ENCODE measurements at places on chromosomes 5 and 9. TPM values are rescaled to one million over a fixed set of nuclear protein-coding genes. Genes with fewer than 3 reads are reported as not detected.
A peak's percentile ranks its signal among the peaks of the same experiment; 100 is the strongest.

- H3K4me3 ChIP-seq: no peak overlapping the region
- no peaks in the 10 kb centered on the region for H3K36me3 ChIP-seq
- H3K4me1 ChIP-seq: no peaks in the 10 kb centered on the region
- no peak overlapping the region for H3K27ac ChIP-seq
Observed at GRCh38 chr9:129542741-129543140, 78.2 kb downstream of the C9orf50 start.

- no peaks in the 10 kb centered on the region for H3K27me3 ChIP-seq
- no peak overlapping the region for H3K4me3 ChIP-seq
- H3K27ac ChIP-seq: no peak overlapping the region
- no peaks in the 10 kb centered on the region for H3K36me3 ChIP-seq
- DNase-seq: no peak
Observed at GRCh38 chr5:38285226-38285625, 26.9 kb downstream of the EGFLAM start.

- DNase-seq: no peak
- H3K27me3 ChIP-seq: peaks cover 9% of the 10 kb centered on the region
- H3K4me1 ChIP-seq: no peaks in the 10 kb centered on the region
- H3K27ac ChIP-seq: no peak overlapping the region
- H3K36me3 ChIP-seq: no peaks in the 10 kb centered on the region
Observed at GRCh38 chr5:171773106-171773505, 12.5 kb upstream of the SMIM23 start.

DNA sequence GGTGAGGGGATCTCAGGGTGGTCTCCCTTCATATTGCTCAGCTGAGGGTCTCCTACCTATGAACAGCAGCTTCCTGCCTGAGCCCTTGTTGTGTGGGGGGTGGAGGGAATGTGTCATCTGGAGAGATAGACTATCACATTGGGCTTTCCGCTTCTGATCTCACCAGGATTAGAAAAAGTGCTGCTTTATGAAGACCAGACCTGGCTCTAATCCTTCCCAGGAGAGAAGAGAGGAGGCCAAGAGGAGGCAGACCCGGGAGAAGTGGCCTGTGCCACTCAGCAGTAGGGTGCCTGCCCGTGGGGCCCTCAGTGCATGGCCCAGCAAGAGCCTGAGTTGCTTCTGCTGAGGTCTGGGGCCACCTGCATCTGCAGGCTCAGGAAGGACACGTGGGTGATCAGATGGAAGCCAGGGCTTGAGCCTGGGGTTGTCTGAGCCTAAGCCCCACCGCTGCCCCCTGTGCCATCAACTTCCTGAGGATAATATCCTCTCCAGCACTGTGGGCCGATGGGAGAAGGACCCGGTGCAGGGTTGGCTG is 22.1 kb upstream of the COL5A1 start:
- H3K4me1 ChIP-seq: no peaks in the 10 kb centered on the region
- DNase-seq: peak; percentile 5
- H3K27ac ChIP-seq: no peak overlapping the region
- H3K27me3 ChIP-seq: peaks cover 16% of the 10 kb centered on the region

GRCh38 chr5:172840432-172841154 is 6.5 kb downstream of the ERGIC1 start:
- no peaks in the 10 kb centered on the region for H3K27me3 ChIP-seq
- H3K36me3 ChIP-seq: peaks cover 40% of the 10 kb centered on the region
- DNase-seq: no peak
- H3K4me3 ChIP-seq: no peak overlapping the region
- peak overlapping the region; percentile 56 for H3K27ac ChIP-seq

DNA sequence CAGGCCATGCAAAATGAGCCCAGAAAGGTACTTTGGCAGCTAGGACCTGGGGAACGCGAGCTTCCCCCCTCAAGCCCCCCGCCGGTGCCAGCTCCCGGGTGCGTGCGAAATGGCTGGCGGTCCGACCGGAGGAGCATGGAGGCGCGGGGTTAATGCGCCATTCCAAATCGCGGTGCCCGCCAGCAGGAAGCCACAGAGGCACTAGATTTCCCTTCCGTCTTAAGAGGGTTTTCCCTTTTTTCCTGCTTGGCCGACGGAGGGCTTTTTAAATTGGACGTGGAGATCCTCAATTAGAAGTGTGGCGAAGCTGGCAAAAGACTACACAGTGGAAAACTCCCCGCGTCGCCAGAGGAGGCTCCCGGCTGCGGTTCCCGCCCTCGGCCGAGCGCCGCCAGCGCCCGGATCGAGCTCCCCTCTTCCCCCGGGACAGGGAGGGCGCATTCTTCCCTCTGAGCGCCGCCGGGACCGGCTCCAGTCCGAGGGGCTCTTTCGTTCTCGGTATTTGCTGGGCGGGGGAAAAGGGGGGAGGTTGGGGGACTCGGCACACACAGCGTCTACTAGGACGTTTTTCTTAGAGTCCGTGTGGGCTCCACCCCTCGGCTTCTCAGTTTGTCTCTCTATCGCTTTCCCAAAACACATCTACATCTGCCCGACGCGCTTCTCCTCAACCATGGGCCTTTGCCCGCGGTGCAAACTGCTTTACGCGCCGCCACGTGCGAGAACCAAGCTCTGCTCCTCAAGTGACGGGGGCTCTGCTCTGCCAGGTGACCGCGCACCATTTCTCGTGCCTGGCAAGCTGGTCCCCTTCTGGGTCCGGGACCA is 3.0 kb downstream of the GDNF start:
- peaks cover 68% of the 10 kb centered on the region for H3K27me3 ChIP-seq
- no peaks in the 10 kb centered on the region for H3K36me3 ChIP-seq
- H3K4me1 ChIP-seq: peaks cover 30% of the 10 kb centered on the region

DNA sequence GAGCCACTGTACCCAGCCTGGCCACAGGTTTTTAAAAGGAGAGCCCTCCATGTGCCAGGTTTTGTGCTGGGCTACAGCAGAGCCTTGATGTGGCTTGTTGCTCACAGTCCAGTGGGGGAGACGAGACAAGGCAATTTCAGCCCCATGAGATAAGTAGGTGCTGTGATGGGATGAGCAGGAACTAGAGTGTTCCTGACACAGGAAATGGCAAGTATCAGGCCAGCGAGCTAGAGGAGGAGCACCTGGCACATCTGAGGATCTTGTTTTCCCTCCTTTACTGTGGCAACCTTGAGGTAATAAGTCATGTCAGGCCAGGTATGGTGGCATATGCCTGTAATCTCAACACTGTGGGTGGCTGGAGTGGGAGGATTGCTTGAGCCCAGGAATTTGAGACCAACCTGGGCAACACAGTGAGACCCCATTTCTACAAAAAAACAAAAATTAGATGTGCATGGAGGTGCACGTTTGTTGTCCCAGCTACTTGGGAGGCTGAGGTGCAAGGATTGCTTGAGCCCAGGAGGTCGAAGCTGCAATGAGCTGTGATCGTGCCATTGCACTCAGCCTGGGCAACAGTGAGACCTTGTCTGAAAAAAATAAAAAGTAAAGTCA is 3.8 kb upstream of the ZDHHC12 start:
- H3K36me3 ChIP-seq: peaks cover 14% of the 10 kb centered on the region
- H3K27ac ChIP-seq: no peak overlapping the region
- no peaks in the 10 kb centered on the region for H3K27me3 ChIP-seq
- H3K4me1 ChIP-seq: peaks cover 22% of the 10 kb centered on the region

DNA sequence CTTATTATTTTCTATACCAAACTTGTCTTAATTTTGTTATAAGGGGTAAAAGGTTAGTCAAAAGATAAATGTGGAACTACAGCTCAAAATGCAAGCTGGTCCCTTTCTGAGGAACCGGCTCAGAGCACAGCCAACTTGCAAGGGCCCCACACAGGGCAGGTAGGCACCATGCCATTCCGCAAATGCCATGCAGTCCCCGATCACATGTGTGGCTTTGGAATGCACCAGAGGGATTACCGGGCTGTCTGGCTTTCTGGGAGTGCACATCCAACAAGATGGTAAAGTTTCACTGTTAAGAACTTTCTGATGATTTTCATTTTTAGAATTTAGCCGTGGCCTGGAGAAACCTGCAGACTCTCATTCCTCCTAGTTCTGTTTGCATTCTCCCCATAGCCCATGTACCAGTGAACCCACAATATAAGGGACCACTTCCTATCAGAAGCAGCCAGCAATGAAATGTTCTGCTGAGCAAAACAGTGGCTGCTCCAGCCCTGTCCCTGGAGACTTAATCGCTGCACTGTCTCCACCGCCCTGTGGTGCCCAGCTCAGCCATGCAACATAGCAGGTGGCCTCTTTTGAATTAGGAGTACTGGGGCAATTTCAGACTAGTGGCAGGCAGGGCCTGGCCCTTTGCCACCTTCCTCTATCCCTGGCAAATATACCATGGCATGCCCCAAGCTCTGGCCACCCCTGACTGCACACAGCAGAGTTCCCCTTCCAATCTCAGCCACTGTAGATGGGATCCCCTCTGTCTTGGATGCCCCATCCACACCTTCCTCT is 11.4 kb downstream of the SHB start:
- no peaks in the 10 kb centered on the region for H3K36me3 ChIP-seq
- no peak for DNase-seq
- H3K4me1 ChIP-seq: peaks cover 13% of the 10 kb centered on the region
- H3K4me3 ChIP-seq: no peak overlapping the region
- peaks cover 30% of the 10 kb centered on the region for H3K27me3 ChIP-seq

DNA sequence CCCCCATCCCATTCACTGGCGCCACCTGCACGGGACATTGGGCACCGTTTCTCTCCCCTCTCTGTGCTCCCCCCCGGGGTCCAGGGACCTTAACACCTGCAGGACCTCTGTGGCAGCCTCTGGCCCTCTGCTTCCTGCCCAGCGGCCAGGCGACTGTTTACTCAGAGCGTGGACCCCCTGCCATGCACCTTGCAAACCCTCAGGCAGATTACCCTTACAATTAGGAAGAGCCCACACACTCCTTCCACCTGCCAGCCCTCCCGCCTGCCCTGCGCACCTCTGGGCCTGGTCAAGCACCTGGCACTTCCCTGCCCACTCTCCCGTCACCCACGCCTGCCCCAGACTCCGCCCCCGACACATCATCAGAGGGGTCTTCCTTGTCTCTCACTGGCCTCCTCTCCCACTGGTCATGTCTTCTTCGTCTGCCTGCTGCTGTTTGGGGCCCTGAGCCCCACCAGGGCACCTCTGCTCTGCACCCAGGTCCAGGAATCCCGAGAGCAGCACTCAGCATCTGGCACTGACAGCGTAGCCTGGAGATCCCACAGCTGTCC is 281.3 kb upstream of the IRX4 start:
- H3K4me3 ChIP-seq: no peak overlapping the region
- no peaks in the 10 kb centered on the region for H3K36me3 ChIP-seq
- H3K27me3 ChIP-seq: no peaks in the 10 kb centered on the region
- DNase-seq: no peak

- no peaks in the 10 kb centered on the region for H3K4me1 ChIP-seq
- no peak overlapping the region for H3K27ac ChIP-seq
- no peak overlapping the region for H3K4me3 ChIP-seq
- no peaks in the 10 kb centered on the region for H3K36me3 ChIP-seq
- DNase-seq: no peak
- H3K27me3 ChIP-seq: no peaks in the 10 kb centered on the region
Observed at GRCh38 chr5:57817001-57817453, 334.4 kb upstream of the ACTBL2 start.

GRCh38 chr9:93244510-93245436 is 60.8 kb downstream of the WNK2 start:
- H3K27ac ChIP-seq: no peak overlapping the region
- DNase-seq: no peak
- H3K36me3 ChIP-seq: no peaks in the 10 kb centered on the region
- H3K27me3 ChIP-seq: no peaks in the 10 kb centered on the region

GRCh38 chr5:150637245-150638052 is 3.0 kb upstream of the SYNPO start:
- DNase-seq: no peak
- H3K27me3 ChIP-seq: no peaks in the 10 kb centered on the region
- H3K36me3 ChIP-seq: peaks cover 4% of the 10 kb centered on the region
- H3K4me1 ChIP-seq: no peaks in the 10 kb centered on the region

GRCh38 chr9:76741524-76741923 is 22.7 kb upstream of the PCA3 start:
- H3K4me3 ChIP-seq: no peak overlapping the region
- no peak overlapping the region for H3K27ac ChIP-seq
- no peak for DNase-seq
- H3K4me1 ChIP-seq: no peaks in the 10 kb centered on the region

DNA sequence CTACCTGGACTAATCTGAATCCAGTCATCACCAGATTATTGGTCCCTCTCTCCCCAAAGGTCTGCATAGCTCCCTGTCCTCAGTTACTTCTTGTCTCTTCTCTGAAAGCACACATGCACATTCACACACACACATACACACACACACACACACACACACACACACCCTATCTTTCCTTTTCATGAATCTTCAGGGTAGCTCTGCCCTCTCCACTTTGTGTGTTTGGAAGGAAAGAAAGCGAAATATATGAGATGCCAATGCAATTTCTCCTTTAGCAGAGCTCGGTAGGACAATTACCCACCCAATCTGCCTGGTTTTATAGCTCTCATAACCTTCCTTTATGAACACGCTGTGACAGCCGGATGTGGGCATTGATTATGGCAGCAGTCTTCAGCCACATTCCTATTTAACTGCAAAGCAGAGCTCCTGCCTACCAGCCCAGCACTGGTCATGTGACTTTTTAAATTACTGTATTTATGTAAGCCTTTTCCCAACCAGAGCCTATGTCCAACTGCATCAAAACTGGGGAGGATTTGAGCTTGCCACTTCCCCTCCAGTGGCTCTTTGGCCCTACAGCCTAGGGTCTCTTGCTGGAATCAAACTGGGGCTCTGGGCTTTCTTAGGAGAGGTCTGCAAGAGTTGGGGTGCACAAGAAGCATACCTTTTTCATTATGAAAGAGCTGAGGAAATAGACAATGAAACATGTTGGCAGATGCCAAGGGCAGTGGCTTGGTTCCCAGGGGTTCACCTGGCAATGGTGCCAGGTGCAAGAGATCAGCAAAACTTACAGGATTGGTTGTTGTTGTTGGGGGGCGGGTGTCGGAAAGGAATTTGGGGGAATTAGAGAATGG is 20.8 kb upstream of the MATR3 start:
- H3K27ac ChIP-seq: peak overlapping the region; percentile 91
- H3K27me3 ChIP-seq: no peaks in the 10 kb centered on the region
- H3K36me3 ChIP-seq: peaks cover 24% of the 10 kb centered on the region
- peak overlapping the region; percentile 90 for H3K4me3 ChIP-seq
- no peak for DNase-seq

- H3K4me3 ChIP-seq: no peak overlapping the region
- H3K36me3 ChIP-seq: no peaks in the 10 kb centered on the region
- H3K4me1 ChIP-seq: no peaks in the 10 kb centered on the region
Observed at GRCh38 chr9:108049026-108049607, 559.5 kb upstream of the KLF4 start.

GRCh38 chr5:45672271-45672670 is 23.9 kb downstream of the HCN1 start:
- H3K27me3 ChIP-seq: no peaks in the 10 kb centered on the region
- H3K27ac ChIP-seq: no peak overlapping the region
- DNase-seq: no peak

GRCh38 chr5:16726538-16726946 is 109.7 kb upstream of the RETREG1 start:
- H3K27ac ChIP-seq: no peak overlapping the region
- peaks cover 5% of the 10 kb centered on the region for H3K4me1 ChIP-seq
- H3K27me3 ChIP-seq: peaks cover 4% of the 10 kb centered on the region
- H3K36me3 ChIP-seq: no peaks in the 10 kb centered on the region
- DNase-seq: no peak
- no peak overlapping the region for H3K4me3 ChIP-seq

GRCh38 chr9:88551546-88552137 is 16.7 kb downstream of the NXNL2 start:
- DNase-seq: no peak
- H3K27me3 ChIP-seq: peaks cover 8% of the 10 kb centered on the region
- no peaks in the 10 kb centered on the region for H3K4me1 ChIP-seq
- no peaks in the 10 kb centered on the region for H3K36me3 ChIP-seq
- H3K27ac ChIP-seq: no peak overlapping the region

Gene SLC36A3
- total RNA-seq: not detected

Gene REEP2
- total RNA-seq: 0.42 TPM

Gene LCN1
- not detected for total RNA-seq

Gene ADGRV1
- not detected for total RNA-seq

Data from activated B cell treated with CpG ODN at 0.5 μM for 24 hours (primary cell).